ENCODE measurements at places on chromosomes 16 and 17.

GRCh38 chr17:9421525-9421924 lies 154.1 kb downstream of the STX8 start:
- DNase-seq = no peak

GRCh38 chr17:72614871-72615626 lies 477.4 kb downstream of the SLC39A11 start:
- no peak for DNase-seq

- DNase-seq = no peak
These were observed 104.6 kb upstream of the ZFHX3 start for GRCh38 chr16:73152386-73153125.

DNA sequence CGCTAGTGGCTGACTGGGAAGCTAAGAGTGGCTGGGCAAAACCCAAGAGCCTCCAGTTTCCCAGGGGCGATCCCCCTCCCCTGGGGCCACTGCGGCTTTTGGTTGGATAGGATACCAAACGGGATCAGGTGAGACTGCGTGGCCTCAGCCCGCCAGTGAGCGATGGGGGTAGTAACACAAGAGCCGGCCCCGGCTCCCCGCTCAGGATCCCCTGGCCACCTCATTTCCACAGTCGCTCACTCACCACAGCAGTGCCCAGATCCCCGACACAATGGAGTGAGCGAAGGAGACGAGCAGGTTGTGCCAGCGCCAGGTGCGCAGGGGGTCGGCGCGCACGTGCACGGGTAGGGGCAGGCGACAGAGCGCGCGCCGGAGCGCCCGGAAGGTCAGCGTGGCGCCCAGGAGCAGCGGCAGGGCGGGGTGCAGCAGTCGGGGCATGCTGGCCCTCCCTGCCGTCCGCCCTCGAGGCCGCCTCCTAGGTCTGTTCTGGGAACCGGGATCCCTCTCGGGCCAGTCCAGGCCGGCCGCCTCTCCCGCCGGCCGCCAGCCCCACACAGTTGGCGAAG lies 290 bp downstream of the TLCD1 start:
- DNase-seq = peak; percentile 68

GRCh38 chr16:13697013-13697412 lies 222.9 kb upstream of the ERCC4 start:
- no peak for DNase-seq

- DNase-seq = no peak
These were observed 7.9 kb upstream of the PAM16 start for GRCh38 chr16:4358831-4359561.

GRCh38 chr17:57502022-57502421 lies 243.1 kb downstream of the CCDC182 start:
- no peak for DNase-seq

GRCh38 chr17:64103391-64104364 lies 26.3 kb downstream of the ERN1 start:
- DNase-seq = no peak

GRCh38 chr16:27922433-27922832 lies 141.1 kb downstream of the GSG1L start:
- no peak for DNase-seq

DNA sequence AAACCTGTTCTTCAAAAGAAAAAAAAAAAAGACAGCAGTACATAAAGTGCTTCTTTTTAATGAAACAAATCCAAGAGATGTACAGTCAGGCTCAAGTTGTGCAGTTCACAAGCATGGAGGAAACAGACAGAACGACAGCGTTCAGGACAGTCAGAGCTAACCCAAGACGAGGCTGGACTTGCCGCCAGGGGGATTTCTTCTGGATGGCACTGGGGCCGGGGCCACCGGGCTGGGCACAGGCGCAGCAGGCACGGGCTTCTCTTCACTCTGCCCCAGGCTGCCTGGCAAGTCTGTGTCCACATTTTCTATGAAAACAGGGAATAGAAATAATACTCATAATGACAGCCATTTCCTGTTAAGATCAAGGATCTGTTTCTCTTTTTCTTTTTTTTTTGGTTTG lies 4.4 kb upstream of the NT5C start:
- no peak for DNase-seq

DNA sequence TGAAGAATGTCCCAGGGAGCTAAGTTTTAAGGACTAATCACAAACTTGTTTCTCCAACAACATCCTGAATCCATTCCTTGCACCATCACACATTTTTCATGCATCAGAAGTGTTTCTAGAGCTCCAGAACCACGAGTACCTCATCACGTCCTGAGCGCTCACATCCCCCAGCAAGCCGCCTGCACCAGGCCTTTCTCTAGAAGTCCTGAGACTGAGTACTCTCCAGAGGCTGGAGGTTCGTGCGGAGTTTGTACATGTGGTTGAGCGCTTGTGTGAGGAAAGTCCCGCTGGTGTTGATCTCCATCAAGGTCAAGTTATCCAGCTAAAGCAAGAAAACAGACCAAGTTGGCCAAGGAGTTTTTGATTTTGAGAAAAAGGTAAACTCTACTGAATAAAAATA lies 10.7 kb downstream of the GINS2 start:
- no peak for DNase-seq

DNA sequence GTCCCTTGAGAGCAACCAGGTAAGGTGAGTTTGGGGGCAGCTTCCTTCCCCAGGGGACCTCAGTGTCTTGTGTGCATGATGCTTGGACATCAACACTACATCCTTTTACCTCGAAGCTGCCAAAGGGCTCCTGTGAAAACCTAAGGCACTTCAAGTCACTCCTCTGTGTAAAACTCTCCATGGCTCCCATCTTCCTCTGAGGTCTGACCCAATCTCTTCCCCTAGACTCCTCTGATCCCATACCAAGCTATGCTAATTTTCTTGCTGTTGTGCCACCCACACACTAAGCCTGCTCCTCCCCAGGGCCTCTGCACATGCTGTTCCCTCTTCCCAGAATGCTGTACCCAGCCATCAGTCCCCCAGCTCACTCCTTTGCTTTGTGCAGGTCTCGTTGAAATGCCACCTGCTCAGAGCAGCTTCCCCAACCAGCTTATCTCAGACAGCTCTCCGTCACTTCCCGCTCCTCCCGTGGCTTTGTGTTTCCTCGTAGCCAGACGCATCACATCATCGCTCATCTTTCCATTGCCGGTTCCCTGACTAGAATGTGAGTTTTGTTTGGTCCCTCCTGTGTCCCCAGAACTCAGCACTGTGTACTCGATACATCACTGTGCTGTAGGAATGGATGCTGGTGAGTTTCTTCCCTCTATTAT lies 78.4 kb downstream of the CNGB1 start:
- DNase-seq = no peak

DNA sequence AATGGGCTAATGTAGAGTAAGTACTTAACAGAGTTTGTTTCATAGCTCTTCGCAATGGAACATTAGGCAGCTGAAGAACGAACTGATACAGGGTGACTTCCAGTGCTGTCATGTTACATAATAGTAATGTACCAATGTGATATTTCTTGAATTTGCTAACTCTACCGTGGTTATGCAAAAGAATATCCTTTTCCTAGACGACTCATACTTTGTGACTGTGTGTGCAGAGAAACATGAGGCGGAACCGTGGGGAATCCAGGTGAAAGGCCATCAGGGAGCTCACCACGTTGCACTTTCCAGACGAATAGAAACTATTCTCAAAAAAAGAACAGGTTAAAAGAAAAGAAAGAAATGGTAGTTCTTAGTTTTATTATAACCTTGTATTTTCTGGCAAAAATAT lies 13.2 kb downstream of the NOB1 start:
- DNase-seq = no peak

DNA sequence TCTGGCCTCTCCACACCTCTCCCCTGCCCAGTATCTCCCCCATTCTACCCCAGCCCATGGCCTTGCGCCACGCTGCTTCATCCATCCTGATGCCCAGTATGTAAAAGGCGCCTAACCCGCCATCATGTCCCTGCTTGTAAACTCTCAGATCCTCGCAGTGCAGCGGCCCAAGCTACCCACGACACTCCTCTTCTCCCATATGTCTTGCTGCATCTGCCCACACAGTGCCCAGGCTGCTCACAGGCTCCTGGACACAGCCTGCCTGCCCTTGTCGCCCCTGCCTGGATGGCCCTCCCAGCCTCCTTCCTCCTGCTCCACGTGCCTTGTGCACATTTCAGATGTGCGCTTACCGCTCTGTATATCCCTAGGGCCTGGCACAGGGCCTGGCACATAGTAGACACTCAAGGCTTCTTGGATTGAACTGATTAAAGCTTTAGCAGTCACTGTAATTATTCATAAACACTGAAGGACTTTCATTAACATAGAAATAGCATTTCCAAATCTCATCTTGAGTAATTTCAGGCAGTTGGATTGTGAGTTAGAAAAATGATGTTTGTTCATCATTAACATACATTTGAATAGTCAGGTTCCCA lies 129.1 kb downstream of the CLEC16A start:
- no peak for DNase-seq

Measured in KG1 (cell line).